ENCODE measurements at places on chromosomes 3 and 15.

DNA sequence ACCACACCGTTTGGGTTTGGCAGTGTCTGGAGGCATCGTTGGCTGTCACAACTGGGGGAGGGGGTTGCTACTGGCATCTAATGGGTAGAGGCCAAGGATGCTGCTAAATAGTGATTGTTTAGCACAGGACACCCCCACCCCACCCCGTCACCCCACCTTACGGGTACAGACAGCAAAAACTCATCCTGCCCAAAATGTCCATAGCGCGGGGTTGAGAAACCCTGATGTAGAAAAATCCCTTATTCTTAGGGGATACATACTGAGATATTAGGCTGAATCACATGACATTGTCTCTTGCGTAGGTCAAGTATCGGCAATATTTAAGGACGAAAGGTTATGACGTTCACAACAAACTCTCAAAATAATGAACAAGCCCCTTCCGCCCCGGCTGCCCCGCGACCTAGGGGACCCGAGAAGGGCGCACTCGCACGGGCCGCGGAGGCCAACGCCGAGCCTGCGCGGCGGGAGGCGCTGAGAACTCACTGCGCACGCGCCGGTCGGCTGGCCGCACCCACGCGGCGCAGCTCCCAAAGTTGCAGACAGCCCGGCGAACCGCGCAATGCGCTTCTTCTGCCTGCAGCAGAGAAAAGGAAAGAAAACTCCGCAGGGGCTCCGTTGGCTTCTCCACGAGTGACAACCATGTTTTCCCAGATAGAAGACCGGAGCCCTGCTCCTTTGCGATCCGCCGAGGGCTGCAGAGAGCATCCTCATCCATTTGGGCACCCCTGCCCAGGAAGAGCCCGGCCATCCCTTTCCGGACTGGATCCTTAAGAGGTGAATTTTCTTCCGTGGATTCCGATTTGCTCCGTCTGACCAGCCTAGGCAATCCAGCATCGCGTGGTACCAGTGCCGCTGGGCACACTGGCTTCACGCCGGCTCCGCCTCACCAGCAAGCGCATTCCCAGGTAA is 136.8 kb upstream of the CCDC54 start:
- peak; percentile 76 for DNase-seq

- DNase-seq: no peak
Measured at GRCh38 chr15:101541501-101542292, 52.2 kb upstream of the PCSK6 start.

DNA sequence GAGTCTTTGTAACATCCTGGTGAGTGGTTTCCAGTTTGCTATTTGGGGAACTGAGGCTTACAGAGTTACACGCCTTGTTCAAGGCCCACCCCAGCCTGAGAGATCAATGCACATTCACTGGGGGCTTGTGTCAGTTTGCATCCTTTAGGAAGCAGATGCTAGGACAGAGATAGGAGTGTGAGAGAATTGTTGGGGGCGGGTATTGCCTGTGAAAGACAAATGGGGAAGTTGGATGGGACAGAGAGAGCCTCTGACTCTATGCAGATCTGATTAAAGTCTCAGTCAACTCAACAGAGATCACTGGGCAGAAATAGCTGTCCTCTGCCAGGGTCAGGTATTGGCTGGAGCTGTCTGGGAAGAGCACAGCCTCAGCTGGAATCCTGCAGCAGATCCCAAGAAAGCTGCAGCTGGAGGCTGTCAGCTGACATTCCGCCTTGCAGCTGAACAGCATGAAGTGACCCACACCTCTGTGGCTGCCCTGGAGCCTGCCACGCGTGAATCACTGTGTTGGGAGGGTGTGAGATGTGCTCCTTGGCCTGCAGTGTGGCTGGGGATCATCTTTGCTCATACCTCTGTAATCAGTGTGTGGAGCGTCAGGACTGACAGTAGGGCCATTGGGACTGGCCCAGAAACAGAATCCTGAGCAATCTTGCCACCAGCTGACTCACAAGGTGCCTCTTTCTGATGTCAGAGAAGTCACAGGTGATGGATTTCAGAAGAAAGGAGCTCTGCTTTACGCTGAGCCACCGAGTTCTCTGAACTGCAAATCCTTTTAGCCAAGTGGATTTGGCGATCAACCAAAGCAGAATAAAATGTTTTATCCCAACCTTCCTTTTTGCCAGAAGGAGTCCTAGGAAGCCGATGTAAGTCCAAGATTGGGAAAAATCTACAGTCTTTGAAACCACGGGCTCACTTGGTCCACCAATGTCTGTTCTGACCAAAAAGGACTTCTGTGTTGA is 284.1 kb upstream of the LRRFIP2 start:
- no peak for DNase-seq

DNA sequence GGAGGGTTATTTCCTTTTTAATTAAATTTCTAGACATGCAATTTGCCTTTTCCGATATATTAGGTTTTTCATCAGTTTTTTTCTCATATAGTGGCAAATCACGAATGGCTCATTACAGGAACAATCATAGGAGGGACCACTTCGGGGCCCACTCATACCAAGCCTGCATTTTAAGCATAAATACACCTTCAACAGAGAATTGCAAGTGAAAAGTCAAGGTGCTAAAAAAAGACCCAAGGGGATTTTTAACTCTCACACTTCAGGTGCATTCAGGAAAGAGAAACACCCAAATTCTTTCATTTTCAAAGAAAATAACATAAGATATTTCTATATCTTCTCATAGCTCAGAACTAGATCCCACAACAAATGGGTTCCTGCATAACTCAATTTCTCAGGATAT is 979.6 kb upstream of the NR2F2 start:
- DNase-seq: no peak

- DNase-seq: no peak
Measured at GRCh38 chr15:34336231-34336990, 1.2 kb downstream of the SLC12A6 start.

DNA sequence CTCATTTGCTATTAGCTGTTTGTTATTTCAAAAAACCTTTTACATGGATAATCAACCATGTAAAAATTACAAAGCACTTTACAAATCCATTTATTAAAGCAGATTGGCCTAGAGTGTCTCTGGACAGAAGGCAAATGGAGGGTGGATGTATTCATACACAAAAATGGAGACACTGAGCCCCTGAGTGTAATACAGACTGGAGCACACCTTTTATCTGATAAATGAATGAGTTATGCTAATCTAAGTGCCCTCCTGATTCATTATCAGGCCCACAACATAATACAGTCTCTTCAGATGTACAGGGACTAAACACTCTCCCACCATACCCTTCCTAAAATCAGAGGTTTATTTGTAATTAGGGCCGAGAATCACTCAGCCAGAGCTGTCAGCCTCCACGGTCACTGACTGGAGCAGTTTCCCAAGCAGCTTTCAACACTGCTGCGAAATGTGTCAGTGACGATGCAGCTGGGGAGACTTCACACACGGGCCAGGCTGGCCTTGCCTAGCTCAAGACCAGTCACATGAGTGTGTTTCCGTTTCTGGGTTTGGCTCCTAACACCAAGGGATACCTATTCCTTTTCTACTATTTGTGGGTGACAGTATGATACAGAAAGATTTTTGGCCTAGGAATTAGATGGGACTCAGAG is 271.8 kb downstream of the ZIC1 start:
- DNase-seq: no peak

DNA sequence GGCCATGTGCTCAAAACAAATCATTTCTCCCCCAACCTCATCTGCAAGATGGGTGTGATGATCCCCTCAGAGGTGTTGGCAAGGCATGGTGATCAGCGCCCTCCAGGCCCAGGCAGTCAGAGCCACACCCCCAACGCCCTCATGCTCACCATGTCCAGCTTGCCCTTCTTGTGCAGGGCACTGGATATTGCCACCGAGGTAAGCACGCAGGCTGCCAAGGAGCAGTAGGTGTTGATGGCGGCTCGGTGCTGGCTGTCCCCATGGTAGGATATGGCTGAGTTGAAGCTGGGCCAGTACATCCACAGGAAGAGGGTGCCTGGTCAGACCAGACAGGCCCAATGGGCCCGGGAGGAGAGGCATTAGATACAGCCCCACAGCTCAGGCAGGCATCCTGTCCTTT is 17.2 kb downstream of the RHCG start:
- DNase-seq: no peak

- no peak for DNase-seq
Measured at GRCh38 chr3:48897460-48898376, 964 bp downstream of the SLC25A20 start.

- no peak for DNase-seq
Measured at GRCh38 chr3:100402891-100403290, 1.6 kb downstream of the LNP1 start.

All from activated naive CD4-positive, alpha-beta T cell treated with Interleukin-2 at 50 U/mL for 16 hours (primary cell).